ENCODE measurements at places on chromosomes 11 and 22.

DNA sequence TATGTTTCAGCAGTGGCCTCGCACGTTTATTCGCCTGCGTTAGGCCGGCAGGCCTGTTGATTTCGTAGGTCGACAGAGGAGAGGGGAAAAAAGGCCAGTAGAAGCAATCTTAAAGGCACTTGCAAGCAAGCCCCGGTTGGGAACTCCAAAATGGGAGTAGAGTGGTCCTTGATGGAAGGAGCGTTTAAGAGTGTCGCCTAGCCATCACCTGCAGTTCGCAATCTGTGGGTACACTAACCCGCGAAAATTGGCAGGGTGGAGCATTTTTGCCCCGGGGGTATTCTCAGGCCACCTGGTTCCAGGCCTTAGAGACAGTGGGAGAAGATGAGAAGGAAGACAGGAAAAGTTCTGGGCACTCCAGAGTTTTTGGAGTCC lies 1.1 kb downstream of the EWSR1 start:
- no peak for DNase-seq

DNA sequence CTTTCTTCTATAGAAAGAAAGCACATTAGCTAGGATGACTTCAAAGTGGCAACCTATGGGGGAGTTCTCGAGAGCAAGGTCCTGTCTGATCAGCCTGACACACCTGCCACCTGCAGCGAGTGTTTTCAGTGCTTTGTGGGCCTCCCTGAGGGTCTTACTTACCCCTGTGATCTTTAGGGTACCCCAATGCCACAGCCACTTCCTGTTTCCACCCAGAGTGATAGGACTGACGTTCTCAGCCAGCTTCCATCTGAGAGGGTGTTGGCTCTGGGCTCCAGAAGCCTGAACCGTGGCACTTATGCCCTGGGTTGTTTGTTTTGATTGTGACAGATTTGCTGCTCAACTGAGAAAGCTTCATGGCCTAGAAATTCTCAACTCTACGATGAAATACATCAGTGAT lies 21.7 kb upstream of the ANKK1 start:
- DNase-seq = no peak

- no peak for DNase-seq
Measured at GRCh38 chr22:40203572-40203971, 25.8 kb downstream of the TNRC6B start.

GRCh38 chr11:34145847-34146381 lies 40.5 kb downstream of the NAT10 start:
- DNase-seq = no peak

- no peak for DNase-seq
Measured at GRCh38 chr11:68997124-68997994, 15.7 kb downstream of the MRGPRF start.

GRCh38 chr22:32590556-32590955 lies 115.9 kb downstream of the FBXO7 start:
- no peak for DNase-seq

GRCh38 chr11:103007521-103007920 lies 52.0 kb upstream of the MMP13 start:
- no peak for DNase-seq

GRCh38 chr22:38837414-38837928 lies 6.4 kb downstream of the NPTXR start:
- no peak for DNase-seq

DNA sequence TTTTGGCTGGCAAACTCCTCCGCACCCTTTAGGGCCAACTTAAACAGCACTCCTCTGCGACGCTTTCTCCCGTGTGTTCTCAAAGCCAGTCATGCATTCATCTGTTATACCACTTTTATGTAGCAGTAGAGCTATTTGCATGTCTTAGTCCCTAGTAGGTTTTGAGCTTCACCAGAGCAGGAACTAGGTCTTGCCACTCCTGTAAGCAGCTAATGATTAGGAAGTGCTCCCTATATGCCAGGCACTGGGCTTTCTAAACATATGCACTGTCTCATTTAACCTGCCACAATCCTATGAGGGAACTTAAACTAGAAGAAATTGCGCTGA lies 180.8 kb downstream of the DBX1 start:
- DNase-seq = peak; percentile 25

DNA sequence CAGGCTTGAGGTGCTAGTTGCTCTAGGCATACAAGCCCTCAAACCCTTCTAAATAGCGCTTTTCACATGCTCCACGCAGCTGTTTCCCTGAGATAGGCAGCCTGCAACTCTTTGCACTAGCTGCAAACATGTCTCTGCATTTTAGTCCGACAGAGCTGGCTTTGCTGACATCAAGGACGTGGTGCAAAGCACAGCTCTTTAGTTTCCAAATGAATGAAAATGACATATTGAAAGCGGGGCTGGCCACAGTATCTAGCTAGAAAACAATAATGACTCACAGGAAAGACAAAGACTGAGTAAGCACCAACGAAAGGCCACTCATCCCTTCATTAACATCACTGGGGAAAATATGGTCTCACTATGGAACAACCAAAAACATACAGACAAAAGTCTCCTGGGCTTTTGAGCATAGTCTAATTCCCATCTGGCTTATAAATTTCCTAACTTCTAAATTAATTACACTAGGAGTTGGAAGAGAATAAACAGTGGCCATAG lies 15.3 kb upstream of the ZC3H12C start:
- DNase-seq = peak; percentile 49

All from kidney glomerular epithelial cell (primary cell).